ENCODE measurements at places on chromosomes 2 and 18.
A peak's percentile ranks its signal among the peaks of the same experiment; 100 is the strongest.

GRCh38 chr2:214740867-214741395 lies 68.6 kb downstream of the BARD1 start:
- no peak for DNase-seq

DNA sequence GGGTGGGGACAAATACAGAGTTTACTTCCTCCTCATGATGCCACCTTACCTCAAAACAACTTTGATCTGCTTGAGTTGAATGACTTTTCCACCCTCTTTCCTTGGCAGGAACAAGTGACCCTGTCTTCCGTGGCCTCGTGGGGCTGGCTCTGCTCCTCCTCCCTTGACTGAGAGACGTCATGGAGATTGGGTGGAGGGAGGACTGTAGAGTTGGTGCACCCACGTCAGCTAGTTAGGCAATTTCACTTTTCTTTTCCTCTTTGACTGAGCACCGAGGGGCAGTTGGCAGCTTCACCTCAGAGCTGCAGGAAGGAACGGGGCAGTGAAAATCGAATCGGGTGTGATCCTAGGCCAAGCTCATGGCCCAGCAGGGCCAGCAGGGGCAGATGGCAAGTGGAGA lies at the start of gene SP140:
SP140 (plus strand) TSS at position 251 of the 400 bp plus-strand sequence; CDS start at position 360, 109 bp downstream.
- DNase-seq = peak; percentile 58

GRCh38 chr18:60445341-60445740 lies 72.8 kb upstream of the MC4R start:
- no peak for DNase-seq

- no peak for DNase-seq
These were observed 343.1 kb upstream of the CDH2 start for GRCh38 chr18:28519997-28520396.

DNA sequence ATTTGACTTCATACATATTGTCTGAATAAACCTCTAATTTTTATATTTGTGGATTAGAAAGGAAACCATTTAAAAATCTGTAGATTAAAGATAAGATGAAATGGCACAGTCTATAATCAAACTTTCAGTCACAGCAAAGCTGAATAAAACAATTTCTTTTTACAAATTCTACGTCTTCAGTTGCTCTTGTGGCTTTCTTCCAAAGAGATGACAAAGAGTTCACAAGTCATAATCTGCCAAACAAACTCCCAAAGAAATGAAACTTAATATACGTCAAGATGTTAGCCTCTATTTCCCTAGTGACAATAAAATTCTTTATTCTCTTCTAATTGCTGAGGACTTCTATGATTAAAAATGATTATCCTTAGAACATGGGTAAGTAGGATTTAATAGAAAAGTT lies 66.3 kb downstream of the FIGN start:
- no peak for DNase-seq

GRCh38 chr2:54629390-54629789 lies 94.1 kb upstream of the EML6 start:
- DNase-seq = no peak

DNA sequence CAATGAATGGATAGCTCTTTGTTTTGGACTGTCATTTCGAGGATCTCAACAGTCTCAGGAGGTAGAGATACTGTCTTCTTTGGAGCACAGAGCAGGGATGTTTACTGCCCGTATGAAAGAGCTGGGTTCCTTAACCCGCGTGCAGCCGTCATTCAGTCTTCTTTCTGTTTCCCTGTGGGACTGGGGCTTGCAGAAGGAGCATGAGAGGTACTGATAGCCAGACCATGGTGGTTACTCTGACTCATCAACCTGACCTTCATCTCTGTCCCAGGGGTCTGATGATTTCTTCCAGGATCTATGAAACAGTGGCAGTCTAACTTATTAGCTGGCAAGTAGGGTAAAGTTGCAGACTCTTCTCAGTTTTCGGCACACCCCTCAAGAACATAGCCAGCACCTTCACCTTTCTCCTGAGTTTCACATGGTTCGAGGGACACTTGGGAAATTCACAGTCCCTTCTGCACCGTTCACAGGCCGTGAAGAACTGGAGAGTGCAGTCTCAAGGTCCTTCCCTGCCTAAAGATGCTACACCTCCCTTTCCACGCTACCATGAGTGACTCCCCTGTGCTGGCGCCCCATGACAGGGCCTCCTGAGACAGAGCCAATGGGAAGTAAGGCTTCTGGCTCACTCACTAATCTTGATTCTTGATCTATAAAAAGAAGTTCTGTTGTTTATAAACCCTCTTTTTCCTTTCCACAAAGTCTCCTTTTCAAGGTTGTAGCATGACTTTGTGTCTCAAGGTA lies 226.2 kb downstream of the MC4R start:
- DNase-seq = no peak

DNA sequence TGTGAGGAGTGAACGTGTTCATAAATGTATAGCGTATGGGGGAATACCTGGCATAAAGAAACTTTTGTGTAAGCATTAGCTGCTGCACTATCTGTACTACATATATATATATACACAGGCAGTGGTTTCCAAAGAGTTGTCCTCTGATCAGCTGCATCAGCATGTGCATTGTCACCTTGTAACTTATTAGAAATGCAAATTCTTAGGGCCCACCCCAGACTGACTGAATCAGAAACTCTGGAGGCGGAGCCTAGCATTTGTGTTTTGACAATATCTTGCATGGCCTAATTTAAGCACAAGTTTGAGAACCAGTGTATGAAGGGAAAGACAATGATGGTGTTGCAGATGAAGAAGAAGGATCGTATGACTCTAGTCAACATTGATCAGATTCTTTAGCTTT lies 299.5 kb downstream of the CCDC102B start:
- DNase-seq = no peak

- DNase-seq = no peak
These were observed 597.5 kb downstream of the SLC4A3 start for GRCh38 chr2:220224691-220225543.

DNA sequence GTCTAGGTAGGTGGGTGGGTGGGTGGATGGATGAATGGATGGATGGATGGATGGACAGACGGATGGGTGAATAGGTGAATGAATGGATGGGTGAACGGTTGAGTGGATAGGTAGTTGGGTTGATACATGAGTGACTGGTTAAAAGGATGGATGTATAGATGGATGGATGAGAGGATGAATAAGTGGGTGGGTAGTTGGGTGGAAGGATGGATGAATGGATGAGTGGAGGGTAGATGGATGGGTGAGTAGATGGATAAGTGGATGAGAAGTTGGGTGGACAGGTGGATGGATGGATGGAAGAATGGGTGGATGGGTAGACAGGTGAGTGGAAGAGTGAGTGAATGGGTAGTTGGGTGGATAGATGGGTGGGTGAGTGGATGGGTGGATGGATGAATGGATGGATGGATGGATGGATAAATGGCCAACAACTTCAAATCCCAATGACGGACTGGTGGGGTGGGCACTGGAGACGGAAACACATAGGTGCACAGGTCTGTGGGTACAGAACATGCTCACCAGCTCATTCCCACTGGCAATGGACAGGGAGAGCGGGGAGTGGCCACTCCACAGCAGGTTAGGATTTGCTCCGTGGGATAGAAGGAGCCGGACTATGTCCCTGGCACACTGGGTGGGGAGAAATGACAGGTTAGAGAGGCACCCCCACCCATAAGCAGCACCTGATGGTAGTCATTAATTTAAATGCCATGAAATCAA lies 48.8 kb downstream of the ANKMY1 start:
- no peak for DNase-seq

- no peak for DNase-seq
These were observed 102.6 kb downstream of the PAX3 start for GRCh38 chr2:222196159-222196558.

GRCh38 chr2:40394597-40394996 lies 57.3 kb downstream of the SLC8A1 start:
- no peak for DNase-seq

- DNase-seq = peak; percentile 14
These were observed 667 bp downstream of the TRIB2 start for GRCh38 chr2:12717191-12718014.
